ENCODE measurements at places on chromosomes 2 and 18. TPM values are rescaled to one million over a fixed set of nuclear protein-coding genes. Genes with fewer than 3 reads are reported as not detected.

GRCh38 chr18:32093523-32093922, 1.8 kb downstream of the RNF138 start:
- H3K27me3 ChIP-seq: no peaks in the 10 kb centered on the region
- peak overlapping the region; percentile 95 for H3K27ac ChIP-seq
- peaks cover 29% of the 10 kb centered on the region for H3K4me1 ChIP-seq

Gene CCDC178
- 3.1 TPM for total RNA-seq

GRCh38 chr2:53087874-53088461, 679.6 kb upstream of the CHAC2 start:
- no peak overlapping the region for H3K4me3 ChIP-seq
- DNase-seq: no peak
- no peaks in the 10 kb centered on the region for H3K36me3 ChIP-seq
- H3K4me1 ChIP-seq: peaks cover 16% of the 10 kb centered on the region

Gene PRR30
- not detected for total RNA-seq

DNA sequence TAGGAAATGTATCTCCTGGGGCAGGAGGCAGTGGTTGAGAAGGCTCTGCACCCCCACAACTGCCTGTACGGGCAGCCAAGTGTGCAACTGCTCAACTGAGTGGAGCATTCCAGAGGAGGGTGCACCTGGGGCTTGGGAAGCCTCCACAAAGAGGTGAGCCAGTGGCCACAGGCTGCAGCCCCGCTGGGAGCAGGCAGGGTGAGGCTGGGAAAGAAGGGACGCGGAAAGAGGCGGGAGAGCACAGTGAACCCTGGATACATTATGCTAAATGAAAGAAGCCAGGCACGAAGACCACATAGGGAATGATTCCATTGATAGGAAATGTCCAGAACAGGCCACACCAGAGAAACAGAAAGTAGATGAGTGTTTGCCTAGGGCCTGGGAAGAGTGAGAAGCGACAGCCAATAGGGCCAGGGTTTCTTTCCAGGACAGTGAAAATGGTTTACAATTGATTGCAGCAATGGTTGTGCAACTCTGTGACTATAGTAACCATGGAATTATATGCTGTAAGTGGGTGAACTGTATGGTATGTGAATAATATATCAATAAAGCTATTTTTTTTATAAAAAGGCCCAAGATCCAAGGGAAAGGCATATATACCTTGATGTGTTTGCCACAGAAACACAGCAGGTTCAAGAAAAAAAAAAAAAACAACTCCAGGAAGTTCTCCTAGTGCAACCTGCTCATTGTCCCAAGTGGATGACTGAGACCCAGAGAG, 82.4 kb downstream of the DDX1 start:
- H3K4me3 ChIP-seq: peak overlapping the region; percentile 26
- peak overlapping the region; percentile 96 for H3K27ac ChIP-seq
- H3K4me1 ChIP-seq: peaks cover 52% of the 10 kb centered on the region
- DNase-seq: no peak
- no peaks in the 10 kb centered on the region for H3K36me3 ChIP-seq

Gene C2orf66
- total RNA-seq: 0.18 TPM

DNA sequence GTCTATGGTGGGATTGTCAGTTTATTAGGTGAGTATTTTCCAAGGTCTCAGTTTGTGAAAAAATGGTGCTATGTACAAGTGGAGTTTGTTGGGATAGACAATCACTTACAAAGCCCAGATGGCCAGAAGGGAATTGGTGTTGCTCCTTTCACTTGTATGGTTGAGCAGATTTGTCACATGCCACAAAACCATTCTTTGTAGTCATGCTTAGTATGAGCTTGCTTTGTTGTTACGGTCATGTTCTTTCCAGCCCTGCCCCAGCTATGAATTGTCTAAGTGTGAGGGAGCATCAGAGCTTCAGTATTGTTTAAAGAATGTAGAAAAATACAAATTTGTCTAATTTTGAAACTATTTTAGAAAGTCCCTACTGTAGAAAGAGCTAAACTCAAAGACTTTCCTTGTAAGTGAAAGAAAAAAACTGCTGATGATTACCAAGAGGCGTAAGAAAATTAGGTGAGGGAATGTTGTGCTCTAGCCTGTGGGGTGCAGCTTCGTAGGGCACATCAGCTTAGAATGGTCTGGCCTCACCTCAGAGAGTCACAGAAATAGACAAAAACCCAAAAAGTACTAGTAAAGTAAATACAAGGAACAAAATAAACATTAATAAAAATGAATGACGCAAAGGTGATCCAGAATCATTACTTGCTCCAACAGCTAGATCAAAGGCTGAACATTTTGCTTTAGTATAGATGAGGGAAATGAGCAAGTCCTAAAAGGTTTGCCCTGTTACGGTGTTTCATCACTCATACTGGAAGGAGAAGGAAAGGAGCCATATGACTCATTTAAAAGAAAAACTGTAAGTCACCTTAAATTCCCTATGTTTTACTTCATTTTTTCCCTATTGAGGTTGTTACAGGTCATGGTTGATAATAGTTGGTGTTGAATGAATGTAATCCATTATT, 9.2 kb downstream of the TGIF1 start:
- peaks cover 55% of the 10 kb centered on the region for H3K36me3 ChIP-seq
- peaks cover 38% of the 10 kb centered on the region for H3K4me1 ChIP-seq
- peak overlapping the region; percentile 1 for H3K27ac ChIP-seq
- no peak for DNase-seq

GRCh38 chr2:180559771-180560170, 420.6 kb upstream of the UBE2E3 start:
- DNase-seq: no peak
- H3K36me3 ChIP-seq: peaks cover 2% of the 10 kb centered on the region
- H3K27ac ChIP-seq: no peak overlapping the region

Gene RMND5A
- 41.0 TPM for total RNA-seq

- no peaks in the 10 kb centered on the region for H3K27me3 ChIP-seq
- no peak overlapping the region for H3K27ac ChIP-seq
- H3K4me1 ChIP-seq: peaks cover 48% of the 10 kb centered on the region
- DNase-seq: no peak
- no peaks in the 10 kb centered on the region for H3K36me3 ChIP-seq
These were observed 88.9 kb downstream of the SOWAHC start for GRCh38 chr2:109703077-109703476.

Gene CCDC68
- not detected for total RNA-seq

- DNase-seq: no peak
- H3K4me1 ChIP-seq: peaks cover 6% of the 10 kb centered on the region
- H3K36me3 ChIP-seq: no peaks in the 10 kb centered on the region
- no peak overlapping the region for H3K27ac ChIP-seq
These were observed 274.4 kb upstream of the SLC14A2 start for GRCh38 chr18:45340884-45341283.

DNA sequence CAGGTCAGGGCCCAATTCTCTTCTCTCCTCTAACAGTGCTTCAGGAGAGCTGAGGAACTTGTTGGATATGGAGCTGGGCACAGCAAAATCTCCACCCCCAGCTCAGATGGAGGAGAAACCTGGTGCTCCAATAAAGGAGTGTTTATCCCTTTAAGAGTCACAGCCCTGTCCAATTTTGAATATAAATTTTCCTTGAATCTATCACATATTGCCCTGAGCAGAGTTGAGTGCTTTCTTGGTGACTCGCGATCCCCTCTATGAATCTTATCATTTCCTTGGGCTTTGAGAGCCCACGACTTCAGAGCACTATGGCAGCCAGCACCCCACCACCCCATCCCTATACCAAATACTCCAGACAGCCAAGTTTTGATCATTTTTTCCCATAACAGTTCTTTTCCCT, 34.4 kb upstream of the SMAD7 start:
- no peak for DNase-seq
- no peak overlapping the region for H3K4me3 ChIP-seq
- no peaks in the 10 kb centered on the region for H3K36me3 ChIP-seq
- H3K27me3 ChIP-seq: no peaks in the 10 kb centered on the region
- H3K27ac ChIP-seq: peak overlapping the region; percentile 18
- H3K4me1 ChIP-seq: peaks cover 48% of the 10 kb centered on the region

- no peaks in the 10 kb centered on the region for H3K36me3 ChIP-seq
- peaks cover 69% of the 10 kb centered on the region for H3K27me3 ChIP-seq
- DNase-seq: no peak
- H3K4me3 ChIP-seq: no peak overlapping the region
- no peak overlapping the region for H3K27ac ChIP-seq
These were observed 6.4 kb downstream of the CD207 start for GRCh38 chr2:70828914-70829824.

DNA sequence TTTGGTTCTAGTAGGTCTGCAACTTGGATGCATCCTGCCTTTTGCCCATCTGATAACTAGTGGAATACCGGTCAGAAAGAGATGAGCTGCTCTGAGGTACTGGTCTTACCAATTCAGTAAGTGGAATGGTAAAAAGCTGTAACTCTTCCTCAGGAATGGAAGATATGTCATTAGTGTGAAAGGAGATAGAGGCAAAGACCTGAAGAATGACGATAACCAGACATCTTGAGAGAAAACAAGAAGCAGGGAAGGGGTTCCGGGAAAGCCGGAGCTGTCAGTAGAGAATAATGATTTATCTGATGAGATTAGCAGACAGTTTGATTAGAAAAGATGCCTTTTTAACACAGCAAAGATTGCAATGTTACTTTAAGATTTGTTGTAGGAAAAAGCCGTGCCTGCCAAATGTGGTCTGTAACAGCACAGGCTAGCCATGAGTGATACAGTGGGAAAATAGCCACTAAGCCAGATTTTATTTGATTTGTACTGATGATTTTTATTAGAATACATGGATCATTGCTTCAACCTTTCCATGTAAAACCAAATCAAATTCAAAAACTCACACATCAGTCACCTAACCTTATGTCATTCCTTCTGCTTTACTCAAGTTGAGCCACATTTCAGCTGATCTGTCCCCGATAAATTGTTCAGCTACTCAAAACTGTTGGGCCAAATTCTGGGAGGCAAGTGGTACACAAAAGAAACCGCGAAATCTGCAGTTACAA, 110.0 kb downstream of the TCF4 start:
- no peak for DNase-seq
- peak overlapping the region; percentile 94 for H3K27ac ChIP-seq
- H3K4me1 ChIP-seq: peaks cover 50% of the 10 kb centered on the region
- peaks cover 15% of the 10 kb centered on the region for H3K36me3 ChIP-seq

Gene CDH20
- total RNA-seq: 0.89 TPM

All from mesothelial cell of epicardium (in vitro differentiated cells).